ENCODE measurements at places on chromosomes 2 and 18.

DNA sequence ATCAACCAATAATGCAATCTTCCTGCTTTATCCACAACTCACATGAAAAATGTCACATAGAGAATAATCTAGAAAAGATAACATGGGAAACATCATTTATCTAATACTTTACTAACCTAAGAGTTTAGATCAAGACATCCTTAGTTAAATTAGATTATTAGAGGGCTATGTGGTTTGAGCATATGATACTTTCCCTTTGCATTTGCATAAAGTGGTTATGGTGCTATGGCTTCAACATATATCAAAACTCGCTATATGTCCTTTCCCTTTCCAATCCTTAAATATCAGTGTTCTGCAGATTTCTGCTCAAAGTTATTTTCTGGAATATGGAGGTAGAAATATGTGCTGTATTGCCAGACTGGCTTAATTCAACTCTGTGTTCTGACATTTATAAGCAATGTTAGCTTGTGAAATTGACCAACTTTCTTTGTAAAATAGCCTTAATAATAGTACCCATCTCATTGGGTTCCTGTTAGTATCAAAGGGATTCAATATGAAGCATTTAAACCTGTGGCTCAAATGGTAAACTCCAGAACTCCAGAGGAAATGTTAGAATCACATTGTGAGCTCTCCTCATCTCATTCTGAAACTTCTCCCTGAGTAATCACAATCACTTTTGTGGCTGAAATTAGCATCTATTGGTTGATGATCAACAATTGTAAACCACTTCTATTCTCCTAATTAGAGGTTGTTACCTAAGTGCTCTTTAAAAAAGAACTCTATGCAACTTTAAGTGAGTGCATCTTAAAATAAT lies 1089.9 kb upstream of the SLC39A10 start:
- DNase-seq: no peak

- no peak for DNase-seq
Observed at GRCh38 chr2:207078186-207078798, 87.5 kb downstream of the KLF7 start.

- no peak for DNase-seq
Observed at GRCh38 chr2:66236816-66237802, 197.8 kb upstream of the MEIS1 start.

DNA sequence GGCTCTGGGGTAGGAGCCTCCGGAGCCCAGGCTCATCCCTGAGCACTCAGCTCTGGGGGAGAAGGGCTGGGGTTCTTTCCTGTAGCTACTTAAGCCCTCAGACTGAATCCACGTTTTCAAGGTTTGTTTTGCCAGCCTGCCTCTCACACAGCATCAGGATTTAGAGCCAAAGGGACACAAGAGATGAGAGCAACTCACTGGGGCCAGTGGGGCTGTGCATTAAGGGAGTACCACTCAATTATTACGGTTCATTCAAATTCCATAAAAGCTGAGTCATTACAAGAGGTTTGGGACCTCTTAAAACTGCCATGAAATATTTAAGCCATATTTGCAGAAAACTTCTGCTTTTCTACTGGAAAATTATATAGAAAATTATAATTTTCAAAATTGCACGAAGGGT lies 17.1 kb upstream of the SNED1 start:
- DNase-seq: no peak

- no peak for DNase-seq
Observed at GRCh38 chr18:38076346-38077070, 510.9 kb upstream of the CELF4 start.

- DNase-seq: no peak
Observed at GRCh38 chr2:220811952-220812570, 760.0 kb downstream of the EPHA4 start.

- DNase-seq: no peak
Observed at GRCh38 chr2:83582589-83582988, 876.5 kb downstream of the SUCLG1 start.

DNA sequence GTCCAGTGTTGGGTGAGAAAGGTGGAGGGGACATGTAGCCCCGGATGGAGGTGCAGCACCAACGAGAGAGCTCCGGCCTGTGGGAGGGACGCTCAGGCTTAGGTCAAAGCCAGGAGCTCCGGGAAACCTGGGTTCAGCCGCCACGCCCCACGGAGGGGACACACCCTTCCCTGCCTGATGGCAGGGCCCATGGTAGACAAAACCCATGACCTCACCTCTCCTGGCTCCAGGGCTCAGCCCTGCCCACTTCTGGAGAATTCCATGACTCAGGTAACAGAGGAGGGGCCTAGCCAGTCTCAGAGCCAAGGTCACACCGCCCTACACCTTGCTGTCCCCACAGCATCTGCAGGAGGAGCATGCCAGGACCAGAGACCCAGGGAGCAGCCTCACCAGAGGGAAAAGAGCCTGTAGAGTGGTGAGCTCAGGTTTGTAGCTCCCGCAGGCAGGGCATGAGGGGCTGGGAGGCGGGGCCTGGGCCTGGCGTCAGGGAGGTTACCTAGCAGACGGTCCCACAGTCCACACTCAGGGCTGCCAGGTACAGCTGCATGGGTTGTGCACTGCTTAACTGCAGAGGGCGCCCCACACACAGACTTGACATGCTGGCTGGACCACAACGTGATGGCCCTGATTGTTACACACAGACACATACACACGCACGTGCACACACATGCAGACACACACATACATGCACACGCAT lies 70.8 kb upstream of the SMAD7 start:
- DNase-seq: no peak

DNA sequence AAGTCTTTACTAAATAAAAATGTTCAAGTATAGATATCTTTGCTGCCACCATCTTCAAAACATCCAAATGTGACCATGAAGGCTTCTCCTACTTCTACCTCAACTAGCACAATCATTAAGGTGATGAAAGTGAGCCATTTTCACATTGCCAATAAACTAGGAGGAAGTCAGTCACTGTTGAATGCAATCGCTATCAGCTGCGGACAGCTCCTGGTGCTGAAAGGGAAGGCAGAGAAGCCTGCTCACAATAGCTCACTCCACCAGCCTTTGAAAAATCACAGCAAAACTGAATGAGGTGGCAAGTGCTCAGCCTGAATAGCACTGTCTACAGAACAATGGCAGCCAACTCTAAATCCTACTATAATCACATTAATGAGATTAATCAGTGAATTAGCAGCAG lies 2.2 kb downstream of the MYT1L start:
- no peak for DNase-seq

DNA sequence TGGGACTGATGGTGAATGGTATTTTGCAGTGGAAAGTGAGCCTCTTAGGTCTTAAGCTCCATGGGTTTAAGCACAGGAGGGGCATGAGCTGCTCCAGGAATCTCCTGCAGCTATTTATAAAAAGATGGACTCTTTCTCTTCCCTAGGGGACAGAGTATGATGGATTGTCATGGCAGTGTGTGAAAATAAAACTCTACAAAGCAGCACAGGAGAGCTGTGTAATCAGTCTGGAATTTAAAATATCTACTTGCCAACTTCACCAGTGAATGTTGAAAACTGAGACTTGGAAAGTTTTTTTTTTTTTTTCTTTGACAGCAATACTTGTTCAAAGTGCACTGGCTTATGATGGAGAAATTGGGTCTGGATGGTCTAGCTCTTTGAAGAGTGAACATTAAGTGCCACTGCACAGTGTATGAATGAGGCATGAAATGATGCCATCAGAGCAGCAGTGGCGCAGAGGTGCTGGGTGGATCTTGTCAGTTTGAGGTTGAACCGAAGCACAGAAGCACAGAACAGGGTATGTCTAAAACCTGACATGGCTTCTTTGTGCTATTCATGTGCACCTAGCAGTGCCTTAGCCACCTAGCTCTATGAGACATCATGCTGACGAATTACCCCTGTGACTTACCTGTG lies 245.4 kb downstream of the PTPRM start:
- DNase-seq: no peak

DNA sequence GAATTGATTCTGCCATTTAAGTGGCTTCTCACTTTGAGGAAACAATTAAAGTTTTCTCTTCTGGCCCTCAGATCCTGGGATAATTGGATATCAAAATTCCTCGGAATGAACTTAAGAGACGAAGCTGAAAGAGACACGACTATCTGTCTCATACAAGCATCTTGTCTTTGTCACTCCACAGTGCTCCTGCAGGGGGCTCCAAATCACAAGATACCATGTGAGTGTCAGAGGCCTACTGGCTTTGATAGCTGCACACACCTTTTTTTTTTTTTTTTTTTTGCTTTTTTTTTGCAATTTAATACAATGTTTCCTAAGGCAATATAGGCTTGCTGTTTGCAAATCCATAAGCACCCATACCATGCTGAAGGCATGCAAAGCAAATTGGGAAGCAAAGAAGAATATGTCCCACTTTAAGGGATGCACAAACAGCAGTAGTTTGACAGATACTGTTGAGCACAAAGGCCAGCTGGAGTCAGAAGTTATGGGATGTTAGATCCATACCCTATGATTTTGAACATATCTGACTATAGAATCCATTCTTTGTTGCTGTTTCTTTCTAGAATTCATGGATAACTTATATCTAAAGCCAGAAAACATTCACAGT lies 109.0 kb upstream of the CBLN2 start:
- DNase-seq: no peak

DNA sequence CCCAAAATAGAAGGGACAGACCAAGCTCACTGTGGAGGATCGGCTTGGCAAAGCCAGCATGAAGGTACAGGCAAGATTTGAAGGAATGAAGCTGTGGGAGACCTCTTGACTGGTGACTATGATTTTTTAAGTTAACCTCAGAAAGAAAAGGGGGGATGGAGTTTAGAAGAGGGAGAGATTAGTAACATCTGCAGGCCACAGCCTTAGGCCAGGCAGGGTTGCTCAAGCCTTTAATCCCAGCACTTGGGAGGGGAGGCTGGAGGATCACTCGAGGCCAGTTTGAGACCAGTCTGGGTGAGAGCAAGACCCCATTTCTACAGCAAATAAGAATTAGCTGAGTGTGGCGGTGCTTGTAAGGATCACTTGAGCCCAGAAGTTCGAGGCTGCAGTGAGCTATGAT lies 46.6 kb downstream of the ZNF532 start:
- DNase-seq: no peak

DNA sequence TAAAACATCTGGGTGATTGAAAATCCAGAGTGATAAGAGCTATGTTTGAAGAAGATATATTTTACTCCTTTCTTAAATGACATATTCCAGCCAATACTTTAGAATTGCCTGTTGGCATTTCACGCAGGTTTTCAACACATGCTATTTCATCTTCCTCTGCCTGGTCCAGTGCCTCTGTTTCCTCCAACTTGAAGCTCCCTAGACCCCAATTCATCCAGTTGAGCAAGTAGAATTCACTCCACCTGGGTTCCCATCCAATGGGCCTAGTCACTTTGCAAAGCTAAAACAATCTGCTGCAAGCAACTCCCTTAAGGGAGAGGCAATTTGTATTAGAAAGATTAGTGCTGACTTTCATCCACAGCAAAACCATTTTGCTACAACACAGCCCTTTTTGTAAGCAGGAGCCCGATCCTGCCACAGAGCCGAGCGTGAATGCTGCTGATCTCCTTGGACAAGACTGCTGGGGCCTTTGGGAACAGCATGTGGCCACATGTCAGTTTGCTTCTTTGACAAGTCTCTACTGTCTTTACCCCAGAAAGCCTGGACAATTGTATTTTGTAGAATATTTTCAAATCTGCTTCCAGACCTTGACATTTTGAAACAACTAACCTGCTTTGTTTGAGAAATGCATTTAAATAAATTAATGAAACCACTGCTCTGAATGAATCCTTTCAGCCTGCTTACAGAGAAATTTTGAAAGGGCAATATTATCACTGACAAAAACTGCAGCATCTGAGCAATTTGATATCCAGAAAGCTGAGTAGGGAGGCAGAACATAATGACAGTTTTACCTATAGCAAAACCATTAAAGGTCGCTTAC lies 259.1 kb downstream of the TDRD15 start:
- DNase-seq: no peak

DNA sequence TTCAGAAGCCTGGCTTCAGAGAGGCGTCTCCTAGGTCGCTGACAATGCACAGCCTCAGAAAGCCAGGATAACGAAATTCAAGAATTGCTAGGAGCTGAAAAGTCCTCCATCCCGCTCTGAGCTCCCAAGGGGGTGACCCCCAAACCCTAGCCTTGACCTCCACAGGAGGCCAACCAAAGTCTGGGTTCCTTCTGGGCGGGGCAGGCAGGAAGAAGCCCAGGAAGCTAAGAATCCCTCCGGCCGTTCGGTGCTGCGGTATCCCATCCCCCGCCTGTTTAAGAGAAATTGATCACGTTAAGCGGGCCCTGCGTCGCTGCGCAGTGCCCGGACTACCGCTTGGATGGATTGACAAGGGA lies 2.5 kb upstream of the OSR1 start:
- DNase-seq: no peak

DNA sequence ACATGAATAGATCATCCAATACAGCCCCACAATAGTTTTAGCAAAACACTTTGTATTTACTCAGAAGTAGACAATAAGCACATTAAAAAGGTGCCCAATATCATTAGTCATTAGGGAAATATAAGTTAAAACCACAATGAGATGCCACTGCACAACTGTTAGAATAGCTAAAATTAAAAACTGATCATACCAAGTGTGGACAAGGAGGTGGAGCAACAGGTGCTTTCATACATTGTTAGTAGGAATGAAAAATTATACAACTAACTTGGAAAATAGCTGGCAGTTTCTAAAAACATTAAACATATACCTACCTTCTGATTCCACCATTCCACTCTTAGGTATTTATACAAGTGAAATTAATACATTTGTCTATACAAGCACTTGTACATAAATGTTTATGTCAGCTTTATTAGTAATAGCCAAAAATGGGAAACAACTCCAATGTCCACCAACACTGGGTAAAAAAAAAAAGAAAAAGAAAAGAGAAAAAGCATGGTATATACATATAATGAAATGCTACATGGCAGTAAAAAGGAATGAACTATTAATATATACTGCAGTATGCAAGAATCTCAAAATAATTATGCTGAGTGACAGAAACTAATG lies 27.6 kb upstream of the UBE2E3 start:
- DNase-seq: no peak

- DNase-seq: no peak
Observed at GRCh38 chr2:118255301-118255700, 167.0 kb downstream of the INSIG2 start.

DNA sequence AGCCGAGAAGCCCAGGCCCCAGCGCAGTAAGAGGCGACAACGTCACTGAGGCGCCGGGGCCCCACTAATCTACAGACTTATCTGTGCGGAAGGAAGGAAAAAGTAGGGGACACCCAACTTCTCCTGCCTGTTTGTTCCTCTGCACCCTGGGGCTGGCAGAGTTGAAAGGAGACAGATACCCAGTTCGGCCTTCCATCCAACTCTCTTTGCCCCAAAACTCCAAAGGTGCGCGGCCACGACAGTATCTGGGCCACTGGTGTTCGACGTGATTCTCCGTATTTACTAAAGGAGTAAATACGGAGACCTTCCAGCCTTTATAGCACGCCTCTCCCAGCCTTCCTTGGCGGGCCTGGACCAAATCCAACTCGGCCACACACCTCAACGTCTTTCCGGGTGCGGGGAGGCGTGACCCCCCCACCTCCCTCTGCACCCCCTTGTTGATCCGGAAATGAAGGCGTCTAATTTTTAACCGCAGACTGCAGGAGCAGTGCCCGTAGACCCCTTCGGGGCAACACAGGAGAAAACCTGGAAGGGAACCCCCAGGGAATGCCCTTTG lies 1.6 kb downstream of the SMAD7 start:
- DNase-seq: no peak
